ENCODE measurements at places on chromosomes 1 and 21. TPM values are rescaled to one million over a fixed set of nuclear protein-coding genes. Genes with fewer than 3 reads are reported as not detected.

ZNF697 gene
- 4.4 TPM for total RNA-seq

HES3 gene
- total RNA-seq: not detected

LCE1B gene
- not detected for total RNA-seq

CRNN gene
- not detected for total RNA-seq

OR2M5 gene
- total RNA-seq: not detected

VASH2 gene
- total RNA-seq: 0.90 TPM

CHI3L2 gene
- total RNA-seq: 10.5 TPM

TRPM2 gene
- 0.08 TPM for total RNA-seq

All from fibroblast of the aortic adventitia (primary cell).